Femur (tissue), 1 donor: ENCODE measurements at places on chromosomes 2 and 18.

GRCh38 chr2:157244691-157245090, 12.8 kb upstream of the GALNT5 start:
- DNase-seq = no peak

DNA sequence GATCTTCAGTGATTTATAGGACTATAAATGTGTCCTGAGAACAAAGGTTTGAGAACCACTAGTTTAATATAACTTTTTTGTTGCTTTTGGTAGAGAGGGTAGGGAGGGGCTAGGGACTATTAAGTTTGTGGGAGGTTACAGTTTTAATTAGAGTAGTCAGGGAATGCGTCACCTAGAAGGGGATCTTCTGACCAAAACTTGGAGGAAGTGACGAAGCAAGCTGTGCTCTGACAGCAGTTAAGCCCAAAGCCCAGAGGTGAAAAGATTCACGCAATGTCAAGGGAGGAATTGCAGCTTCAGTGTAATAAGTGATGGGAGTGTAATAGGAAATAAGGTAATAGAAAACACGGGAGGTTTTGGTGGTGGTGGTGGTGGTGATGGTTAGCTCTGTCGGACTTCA, 8.1 kb downstream of the TDRD15 start:
- no peak for DNase-seq

GRCh38 chr2:169129703-169130243, 60.4 kb downstream of the DHRS9 start:
- DNase-seq = no peak

- DNase-seq = peak; percentile 12
These were observed 107.4 kb upstream of the ID2 start for GRCh38 chr2:8574196-8575037.

- DNase-seq = no peak
These were observed 36.5 kb downstream of the SEMA4F start for GRCh38 chr2:74690571-74690970.

DNA sequence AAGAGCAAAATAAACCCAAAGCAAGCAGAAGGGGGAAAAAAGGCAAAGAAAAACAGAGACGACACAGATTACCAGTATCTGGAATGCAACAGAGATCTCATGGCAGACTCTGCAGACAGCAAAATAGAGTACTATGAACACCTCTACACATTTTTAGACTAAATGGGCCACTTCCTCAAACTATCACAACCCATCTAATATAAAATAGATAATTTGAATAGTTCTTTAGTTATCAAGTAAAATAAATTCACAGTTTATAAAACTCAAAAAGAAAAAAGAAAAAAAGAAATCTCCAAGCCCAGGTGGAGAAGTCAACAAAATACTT, 16.6 kb downstream of the SESTD1 start:
- no peak for DNase-seq

DNA sequence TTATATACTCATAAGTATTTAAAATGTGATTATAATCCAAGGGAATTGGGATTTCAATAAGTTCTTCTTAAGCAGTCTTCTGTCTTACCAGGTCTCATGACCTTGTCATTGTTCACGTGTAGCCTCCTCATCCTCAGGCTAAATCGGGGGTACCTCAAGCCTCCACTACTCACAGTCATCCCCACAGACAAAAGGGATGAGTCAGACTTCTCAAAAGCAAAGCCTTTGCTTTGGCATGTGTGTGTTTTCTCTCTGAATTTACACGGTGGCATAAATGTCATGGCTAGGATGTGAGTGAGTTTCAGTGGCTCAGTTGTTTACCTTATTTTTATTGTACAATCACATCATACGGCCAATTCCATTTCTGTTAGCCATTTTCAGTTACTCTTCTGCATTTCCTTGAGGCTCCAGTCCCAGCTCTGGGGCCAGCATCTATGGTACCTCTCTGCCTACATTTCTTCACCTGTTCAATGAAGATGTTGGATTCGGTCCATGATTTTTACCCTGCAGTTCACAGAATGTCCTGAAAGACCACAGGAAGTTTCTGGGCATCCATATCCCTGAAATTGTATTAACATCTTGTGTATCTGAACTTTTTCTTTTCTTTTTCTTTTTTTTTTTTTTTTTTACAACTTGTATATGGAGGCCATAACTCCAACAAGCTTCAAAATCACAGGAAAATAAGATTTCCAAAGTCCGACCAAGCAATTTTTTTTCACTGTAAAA, 195.3 kb downstream of the FHOD3 start:
- no peak for DNase-seq

DNA sequence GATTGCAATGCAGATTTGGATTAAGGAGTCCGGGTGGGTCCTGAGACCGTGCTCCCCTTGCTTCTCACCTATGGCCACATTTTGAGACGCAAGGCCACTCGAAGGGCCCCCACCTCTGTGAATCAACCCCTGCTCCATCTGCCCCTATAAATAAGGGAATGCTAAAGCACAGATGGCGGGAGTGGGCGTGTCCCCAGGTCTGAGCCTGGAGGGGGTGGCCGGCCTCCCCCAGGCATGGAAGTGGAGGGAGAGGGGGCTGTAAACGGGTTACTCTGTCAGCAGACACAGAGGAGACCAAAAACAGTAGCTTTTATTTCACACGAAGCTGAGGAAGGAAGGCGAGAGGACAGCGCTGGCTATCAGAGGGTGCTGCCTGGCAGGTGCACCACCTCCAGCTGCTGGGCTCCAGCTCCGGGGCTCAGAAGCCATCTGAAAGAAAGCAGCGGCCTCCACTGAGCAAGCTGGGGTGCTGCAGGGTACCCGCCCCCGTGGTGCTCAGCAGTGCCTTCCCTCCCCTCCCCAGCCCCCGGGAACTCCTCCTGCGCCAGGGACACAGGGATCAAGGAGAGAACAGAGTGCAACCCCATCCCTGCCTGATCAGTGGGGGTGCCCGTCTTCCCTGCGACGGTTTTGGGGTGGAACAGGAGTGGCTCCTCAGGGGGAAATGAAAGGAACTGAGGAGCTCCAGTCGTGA, 56.7 kb upstream of the RAB6C start:
- DNase-seq = no peak

- no peak for DNase-seq
These were observed 416.6 kb upstream of the MEX3C start for GRCh38 chr18:51614033-51614432.

GRCh38 chr2:47051562-47051961, 103.5 kb downstream of the STPG4 start:
- DNase-seq = no peak

DNA sequence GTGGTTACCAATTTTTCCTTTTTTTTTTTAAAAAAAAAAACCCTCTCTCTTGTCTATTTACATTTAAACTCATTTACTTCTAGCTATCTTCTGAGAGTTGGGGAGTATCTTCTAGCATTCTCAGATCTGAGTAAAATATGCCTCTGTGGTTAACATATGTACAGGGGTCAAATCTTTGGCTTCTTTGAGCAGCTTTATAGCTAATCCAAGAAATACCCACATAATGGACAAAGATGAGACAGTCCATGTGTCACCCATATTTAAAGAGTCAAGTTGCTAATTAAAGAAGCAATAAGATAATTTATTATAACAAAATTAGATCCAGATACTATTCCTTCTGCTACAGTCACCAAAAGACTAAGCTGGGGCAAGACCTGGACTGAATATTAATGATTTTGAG, 139.0 kb upstream of the HNRNPA3 start:
- no peak for DNase-seq

- peak; percentile 87 for DNase-seq
These were observed 559 bp downstream of the MYL12A start for GRCh38 chr18:3248062-3248657.

GRCh38 chr2:240426845-240427721, 8.4 kb upstream of the GPC1 start:
- no peak for DNase-seq

DNA sequence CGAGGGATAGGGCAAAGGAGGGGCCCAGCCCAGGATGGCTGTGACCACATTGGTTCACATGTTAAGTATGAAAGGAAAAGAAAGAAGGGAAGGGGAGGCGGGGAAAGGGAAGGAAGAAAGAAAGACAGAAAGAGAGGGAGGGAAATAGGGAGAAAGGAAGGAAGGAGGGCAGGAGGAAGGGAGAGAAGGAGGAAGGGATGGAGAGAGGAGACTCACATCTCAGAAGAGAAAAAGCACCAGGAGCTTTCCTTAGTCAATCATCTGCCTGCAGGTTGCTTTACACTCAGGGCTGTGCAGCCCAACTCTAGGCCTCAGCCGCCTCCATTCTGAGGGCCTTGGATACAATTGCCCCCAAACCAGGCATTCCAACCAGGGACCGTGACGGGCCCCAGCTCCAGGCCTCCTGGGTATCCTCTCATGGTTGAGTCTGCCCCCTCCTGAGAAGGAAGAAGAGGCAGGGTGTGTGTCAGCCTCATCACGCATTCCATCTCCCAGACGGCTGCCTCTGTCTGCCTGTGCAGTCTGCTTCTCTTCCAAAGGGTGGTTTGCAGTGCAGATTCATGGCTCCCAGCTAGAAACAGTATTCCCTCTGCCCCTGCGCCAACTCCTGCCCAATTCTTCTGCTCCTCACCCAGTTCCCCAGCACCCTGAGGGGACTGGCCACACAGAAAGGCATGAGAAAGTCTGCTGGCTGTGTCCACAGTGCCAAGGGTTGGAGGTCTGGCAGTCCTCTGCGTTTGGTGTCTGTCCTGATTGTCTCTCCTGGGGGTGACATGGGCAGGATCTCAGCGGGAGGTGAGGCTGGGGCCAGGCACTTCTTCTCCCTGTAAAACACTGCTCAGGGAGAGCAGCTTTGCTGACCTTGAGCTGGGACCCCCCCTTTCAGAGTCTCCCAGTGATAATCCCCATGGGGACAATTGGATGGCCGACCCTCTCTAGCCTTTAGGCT, 163.3 kb downstream of the SMAD7 start:
- DNase-seq = peak; percentile 21

- no peak for DNase-seq
These were observed 34.2 kb upstream of the GPC1 start for GRCh38 chr2:240401308-240401707.

DNA sequence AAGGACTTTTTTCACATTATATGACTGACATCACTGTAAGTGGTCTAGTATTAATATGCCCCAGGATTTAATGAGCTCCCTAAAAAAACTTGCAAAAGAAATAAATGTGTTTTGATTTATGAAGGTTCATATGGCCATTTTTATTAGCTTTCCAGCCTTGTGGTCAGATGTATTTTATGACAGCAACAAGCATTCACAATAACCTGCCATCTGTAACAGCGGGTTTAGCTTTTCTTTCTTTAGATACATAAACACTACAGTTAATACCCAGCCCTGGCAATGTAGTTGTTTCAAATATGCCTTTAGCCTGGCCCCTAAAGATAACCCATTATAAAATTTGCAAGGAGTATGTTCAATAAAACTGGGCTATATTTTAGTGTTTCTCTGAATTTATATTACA, 1063.8 kb downstream of the SOCS6 start:
- DNase-seq = no peak

DNA sequence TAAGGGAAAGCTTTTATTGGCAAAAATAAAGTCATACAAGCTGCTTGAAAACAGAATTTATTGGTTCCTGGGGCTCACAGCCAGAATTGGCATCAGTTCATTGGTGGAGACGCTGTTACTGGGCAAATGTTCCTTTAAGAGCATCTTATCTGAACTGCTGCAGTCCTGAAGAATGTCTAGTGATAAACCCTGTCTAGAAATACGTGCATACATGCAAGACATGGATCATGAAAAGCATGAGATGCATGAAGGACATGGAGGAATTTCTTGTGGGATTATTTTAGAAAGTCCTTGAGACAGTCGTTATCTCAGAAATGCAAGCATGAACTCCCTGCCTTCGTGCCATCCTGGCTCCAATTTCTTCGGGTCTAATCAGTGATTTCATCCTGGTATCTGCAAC, 32.5 kb upstream of the FHOD3 start:
- no peak for DNase-seq

DNA sequence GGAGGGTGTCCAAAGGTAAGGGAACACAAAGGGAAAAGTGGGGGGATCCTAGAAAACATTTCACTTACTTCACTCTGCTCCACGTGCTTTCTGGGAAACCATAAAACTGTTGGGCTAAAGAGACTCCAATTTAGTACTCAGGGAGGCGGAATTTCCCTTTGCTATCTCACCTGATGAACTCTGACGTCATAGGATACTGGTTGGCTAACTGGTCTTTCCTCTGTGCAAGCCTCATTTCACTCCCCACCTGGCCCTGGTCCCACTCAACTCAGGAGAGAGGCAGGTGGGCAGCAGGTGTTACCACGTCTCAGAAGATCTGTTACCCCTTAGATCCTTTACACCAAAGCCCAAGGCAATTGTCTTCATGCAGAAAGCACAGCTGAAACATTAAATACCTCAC, 51.8 kb upstream of the PMAIP1 start:
- DNase-seq = no peak

DNA sequence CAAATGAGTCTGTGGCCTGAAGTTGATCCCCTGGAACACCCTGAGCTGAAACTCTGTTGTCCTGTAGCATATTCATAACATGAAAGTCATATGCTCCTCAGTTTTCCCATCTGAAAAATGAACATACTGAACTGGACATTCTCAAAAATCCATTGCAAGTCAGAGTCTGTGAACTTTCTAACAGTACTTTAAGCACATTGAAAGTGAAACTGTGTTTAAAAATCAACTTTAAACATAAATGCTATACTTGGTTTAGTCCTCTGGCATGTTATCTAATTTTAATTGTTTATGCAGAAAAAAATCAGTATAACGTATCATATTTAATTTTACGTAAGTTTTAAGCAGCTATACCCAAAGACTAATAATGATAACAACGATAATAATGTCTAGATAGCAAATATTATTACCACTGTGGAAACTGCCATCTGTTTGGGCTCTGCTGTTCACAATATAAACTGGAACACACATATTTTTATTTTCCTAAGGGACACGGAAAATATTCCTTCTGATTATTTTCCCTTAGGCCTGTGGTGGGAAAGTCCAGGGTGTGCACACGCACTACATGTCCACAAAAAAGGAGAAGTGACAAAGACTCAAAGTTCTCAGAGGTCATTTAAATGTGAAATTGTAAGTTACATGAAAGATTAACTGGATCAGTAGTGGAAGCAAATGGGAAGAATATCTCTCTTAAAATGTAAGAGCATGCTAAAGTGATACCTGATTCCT, 56.1 kb upstream of the TTN start:
- no peak for DNase-seq

GRCh38 chr2:216107760-216108159, 1.4 kb upstream of the XRCC5 start:
- DNase-seq = no peak

DNA sequence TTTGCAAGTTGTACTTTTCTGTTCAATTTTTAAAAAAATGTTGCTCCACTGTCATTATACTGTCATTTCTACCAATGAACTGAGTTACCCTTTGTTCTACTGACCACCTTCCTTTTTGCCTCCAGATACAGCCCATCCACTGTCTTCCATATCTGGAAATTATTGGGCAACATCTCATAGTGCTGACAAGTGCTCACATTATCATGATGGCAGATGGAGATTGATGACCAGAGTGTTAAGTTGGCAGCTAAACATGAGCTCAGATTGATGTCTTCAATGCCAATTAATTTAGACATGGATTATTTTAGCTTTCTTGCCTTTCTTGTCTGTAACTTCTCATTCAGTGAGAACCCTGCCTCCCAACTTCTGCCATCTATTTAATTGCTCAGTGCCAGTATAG, 76.6 kb downstream of the KIAA1328 start:
- DNase-seq = no peak
